ENCODE measurements at places on chromosomes 6 and 20.

DNA sequence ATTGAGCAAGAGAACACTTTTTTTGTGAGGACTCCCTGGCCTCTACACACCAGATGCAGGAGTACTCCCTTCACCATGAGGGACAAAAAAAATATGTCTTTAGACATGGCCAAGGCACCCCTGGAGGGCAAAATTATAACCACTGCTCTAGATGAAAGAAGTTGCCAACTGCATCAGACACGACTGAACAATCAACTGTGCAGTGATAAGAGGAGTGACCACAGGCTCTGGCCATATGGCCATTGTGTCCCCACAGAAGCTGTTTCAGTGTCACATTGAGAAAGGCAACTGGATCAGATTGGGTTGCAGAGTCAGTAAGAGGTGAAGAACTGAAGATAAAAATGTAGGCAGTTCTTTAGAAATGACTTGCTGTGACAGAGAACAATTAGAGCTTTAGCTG is 85.7 kb downstream of the C6orf118 start:
- no peak for DNase-seq

DNA sequence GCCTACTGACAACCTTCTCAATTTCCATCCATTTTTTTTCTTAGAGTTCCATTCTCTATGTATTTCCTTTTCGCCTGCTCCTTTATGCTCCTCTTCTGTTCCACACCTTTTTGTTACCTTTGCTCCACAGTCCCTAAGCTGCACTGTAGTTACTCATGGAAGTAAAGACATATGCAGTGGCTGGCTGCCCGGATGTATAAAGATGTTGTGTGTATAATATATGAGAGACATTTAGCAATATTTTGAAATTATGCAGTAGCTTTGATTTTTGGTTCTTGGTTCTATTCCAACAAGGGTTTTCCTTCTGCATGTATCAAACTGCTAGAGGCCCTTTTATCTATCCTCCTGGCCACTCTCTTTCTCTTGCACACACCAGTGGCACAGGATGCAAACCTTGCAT is 234.9 kb downstream of the DOK5 start:
- no peak for DNase-seq

GRCh38 chr6:68638230-68638900 is 3.3 kb downstream of the ADGRB3 start:
- peak; percentile 36 for DNase-seq

GRCh38 chr6:136411025-136411325 is 121.3 kb upstream of the BCLAF1 start:
- no peak for DNase-seq

GRCh38 chr6:74161380-74161779 is 465.4 kb downstream of the CD109 start:
- DNase-seq, result no peak

DNA sequence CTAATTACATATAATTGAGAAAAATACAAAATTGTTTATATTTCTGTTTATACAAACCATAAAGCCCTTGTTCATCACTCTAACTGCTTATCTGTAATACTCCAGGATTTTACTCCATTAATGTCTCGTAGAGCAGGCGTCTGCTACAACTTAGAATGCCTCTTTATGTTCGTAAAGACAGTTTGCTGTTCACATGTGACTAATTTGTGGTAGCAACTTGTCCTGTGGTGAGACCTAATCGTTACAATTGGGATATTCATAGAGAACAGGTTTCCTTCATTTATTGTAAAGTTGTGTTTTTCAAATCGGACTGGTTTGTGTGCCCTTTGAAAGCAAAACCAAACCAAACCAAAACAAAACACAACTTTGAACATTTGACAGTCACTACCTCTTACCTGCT is 149.7 kb downstream of the ASCC3 start:
- DNase-seq, result no peak

DNA sequence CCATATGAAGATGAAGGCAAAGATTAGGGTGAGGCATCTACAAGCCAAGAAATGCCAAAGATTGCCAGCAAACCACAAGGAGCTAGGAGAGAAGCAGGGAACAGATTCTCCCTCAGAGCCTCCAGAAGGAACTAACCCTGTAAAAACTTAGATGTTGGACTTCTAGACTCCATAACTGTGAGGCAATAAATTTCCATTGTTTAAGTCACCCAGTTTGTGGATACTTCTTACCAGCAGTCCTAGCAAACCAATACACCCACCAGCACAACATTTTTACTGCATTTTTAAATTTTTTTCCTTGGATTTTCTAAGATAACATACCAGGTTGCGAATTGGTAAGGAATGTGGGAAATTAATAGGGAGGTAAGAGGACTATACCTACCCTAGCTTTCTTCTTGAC is 47.8 kb upstream of the EYA4 start:
- no peak for DNase-seq

DNA sequence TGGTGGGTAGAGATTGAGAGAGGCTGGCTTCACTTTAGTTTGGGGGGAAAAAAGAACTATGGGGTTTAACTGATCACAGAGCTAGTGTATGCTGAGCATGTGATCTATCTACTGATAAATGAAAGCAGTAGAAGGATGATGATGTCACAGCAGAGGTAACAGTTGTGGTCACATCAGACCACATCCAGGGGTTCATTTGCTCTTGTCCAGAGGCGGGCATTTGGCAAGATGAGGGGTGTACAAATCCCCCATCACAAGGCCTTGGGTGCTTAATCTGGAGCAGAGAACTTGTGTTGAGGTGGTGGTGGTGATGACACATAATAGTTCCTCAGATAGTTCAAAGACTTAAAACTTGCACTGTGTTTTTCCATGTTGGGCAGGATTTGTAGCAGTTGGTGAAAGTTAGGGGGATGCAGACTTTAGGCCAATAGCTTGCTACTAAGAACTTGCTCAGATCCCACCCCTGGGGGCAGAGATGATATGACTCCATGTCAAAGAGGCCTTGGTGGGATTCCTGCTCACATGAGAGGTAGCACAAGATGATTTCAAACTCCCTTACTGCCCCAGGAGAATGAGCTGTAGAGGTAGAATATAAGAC is 63.4 kb downstream of the PRDM1 start:
- no peak for DNase-seq

DNA sequence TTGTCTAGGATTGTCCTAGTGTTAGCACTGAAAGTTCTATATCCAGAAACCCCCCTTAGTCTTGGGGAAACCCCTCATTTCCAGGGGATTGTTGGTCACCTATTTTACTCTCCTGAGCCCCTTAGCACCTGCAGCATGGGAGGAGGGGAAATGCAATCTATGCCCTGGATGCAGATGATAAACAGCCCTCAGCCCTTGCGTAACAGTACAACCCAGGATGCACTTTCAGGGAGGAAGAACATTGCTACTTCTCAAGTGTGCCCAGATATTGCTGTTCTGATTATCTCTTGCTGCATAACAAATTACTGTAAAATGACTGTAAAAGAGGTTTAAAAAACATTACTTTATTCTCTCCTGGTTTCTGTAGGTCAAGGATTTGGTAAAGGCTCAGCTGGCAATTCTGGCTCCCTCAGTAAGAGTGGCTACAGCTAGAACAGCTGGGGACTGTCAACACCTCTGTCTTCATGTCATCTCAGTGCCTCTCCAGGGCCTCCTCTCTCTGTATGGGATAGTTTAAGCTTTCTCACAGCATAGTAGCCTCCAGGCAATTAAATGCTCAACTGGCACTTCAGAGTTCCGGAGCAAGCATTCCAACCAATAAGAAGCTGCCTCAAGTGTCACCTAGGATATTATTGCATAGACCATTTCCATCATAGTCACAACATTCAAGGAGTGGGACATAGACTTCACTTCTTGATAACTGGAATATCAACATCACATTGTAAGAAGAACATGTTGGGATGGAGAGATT is 117.8 kb upstream of the FOXO3 start:
- no peak for DNase-seq

GRCh38 chr6:139882234-139882633 is 507.8 kb upstream of the CITED2 start:
- no peak for DNase-seq

GRCh38 chr6:47737406-47737805 is 39.0 kb downstream of the ADGRF4 start:
- DNase-seq, result no peak

DNA sequence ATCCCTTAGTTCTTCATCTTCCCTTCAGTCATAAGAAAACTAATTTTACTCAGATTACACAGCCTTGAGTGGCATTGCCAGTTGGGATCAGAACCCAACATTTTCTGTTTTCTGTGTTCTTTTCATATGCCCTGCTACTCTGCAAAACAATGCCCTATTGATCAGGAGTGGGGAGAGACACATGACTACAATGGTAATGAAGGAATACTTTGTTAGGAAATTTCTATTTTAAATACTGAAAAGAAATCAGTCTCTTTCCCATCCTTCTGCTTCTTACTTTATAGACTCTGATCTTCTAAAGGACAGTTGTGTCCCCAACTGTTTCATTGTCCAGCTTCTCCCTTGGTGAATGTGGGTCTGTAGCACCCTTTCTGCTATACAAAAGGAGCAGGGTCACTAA is 5.5 kb upstream of the PKIB start:
- DNase-seq, result no peak

- no peak for DNase-seq
These were observed 29.0 kb downstream of the RNASET2 start for GRCh38 chr6:166927240-166927934.

DNA sequence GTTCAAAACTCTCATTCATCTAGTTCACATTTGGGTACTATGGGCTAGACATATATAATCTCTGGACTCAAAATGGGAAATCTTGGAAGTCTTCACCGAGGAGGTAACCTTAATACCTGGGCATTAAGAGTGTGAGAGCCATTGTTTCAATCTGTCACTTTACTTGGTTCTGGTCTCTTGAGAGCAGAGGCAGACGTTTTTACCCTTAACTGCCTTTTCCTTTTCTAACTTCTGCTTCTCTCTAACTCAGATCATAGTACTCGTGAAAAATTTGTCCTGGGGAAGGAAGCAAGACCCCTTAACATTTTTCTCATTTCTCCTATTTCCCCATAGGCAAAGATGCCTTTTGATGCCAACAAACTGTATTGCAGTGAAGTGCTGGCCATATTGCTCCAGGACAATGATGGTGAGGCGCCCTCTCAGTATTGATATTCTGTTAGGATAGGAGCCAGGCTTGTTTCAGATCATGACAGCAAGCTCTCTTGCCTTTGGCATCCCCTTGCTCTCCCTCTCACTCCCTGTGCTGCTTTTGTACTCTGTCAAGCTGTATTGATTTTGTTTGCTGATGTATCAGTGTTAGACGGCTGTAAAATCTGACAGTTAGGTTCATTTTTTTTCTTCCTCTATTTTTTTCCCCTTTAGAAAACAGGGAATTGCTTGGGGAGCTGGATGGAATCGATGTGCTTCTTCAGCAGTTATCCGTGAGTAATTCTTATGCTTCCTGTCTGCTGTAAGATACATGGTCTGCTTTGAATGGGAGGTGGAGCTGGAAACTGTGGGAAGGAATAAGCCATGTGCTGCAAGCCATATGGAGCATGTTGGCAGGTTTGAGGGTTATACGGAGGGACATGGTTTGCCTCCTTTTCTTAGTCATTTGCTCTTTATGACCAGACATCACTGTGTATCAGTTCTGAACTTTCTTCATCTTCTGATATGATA is 83.5 kb downstream of the CTNNBL1 start:
- DNase-seq, result no peak

DNA sequence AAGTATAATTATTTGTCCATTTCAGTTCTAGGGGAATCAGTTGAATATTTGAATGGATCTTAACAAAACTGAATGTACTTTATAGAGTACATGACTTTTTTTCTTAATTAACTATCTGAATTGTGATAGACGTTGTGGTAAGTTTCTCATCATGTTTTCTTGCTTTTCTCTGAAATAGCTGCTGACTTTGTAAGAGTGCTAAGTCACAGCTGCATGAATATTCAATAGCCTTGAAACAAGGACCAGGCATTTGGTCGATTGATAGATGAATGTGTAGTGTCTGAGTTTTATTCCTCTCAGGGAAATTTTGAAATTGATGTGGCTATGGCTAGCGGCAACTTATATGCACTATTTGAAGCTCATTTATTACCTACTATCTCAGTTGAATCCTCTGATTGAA is 56.0 kb downstream of the ADGRB3 start:
- no peak for DNase-seq

- no peak for DNase-seq
These were observed 43.9 kb downstream of the TNFAIP3 start for GRCh38 chr6:137910843-137911456.

GRCh38 chr6:80489911-80490635 is 383.6 kb downstream of the BCKDHB start:
- DNase-seq, result no peak

DNA sequence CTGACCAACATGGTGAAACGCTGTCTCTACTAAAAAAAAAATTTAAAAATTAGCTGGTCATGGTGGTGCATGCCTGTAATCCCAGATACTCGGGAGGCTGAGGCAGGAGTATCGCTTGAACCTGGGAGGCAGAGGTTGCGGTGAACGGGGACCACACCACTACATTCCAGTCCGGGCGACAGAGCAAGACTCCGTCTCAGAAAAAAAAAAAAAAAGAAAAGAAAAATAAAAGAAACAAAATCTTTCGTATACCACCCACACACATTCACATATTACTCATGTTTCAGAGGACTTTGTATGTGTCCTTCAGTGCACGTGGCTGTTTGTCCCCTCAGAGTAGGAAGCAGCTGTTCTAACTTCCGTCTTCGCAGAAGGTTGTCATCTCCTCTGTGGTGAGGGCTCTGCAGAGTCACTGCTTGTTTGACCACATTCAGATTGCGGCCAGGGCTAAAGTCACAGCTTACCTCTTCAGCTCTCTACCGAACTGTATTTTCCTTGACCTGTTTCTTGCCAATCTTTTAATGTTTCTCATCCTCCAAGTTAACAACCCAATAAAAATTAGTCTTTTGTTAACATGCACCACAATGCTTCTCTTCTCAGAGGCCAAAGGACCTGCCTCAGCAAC is 36.6 kb upstream of the HIVEP1 start:
- DNase-seq, result no peak

DNA sequence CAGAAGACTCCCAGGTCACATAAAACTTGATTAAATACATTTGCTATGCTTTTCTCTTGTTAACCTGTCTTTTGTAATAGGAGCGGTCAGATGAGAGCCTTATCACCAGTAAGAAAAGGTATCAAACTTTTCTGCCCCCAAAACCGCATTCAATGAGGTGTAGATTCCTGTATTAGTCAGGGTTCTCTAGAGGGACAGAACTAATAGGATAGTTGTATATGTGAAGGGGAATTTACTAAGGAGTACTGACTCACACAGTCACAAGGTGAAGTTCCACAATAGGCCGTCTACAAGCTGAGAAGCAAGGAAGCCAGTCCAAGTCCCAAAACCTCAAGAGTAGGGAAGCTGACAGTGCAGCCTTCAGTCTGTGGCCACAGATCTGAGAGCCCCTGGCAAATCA is 32.7 kb downstream of the PTPRK start:
- no peak for DNase-seq

GRCh38 chr6:119241111-119241465 is 108.5 kb downstream of the MAN1A1 start:
- no peak for DNase-seq

- no peak for DNase-seq
These were observed 20.6 kb downstream of the MANBAL start for GRCh38 chr20:37309936-37310590.

Data from neural crest cell (in vitro differentiated cells).